ENCODE measurements at places on chromosomes 2 and 18. TPM values are rescaled to one million over a fixed set of nuclear protein-coding genes. Genes with fewer than 3 reads are reported as not detected.

The HAAO gene
- polyA plus RNA-seq, result not detected

The VWC2L gene
- 0.31 TPM for polyA plus RNA-seq

The TGIF1 gene
- 9.7 TPM for polyA plus RNA-seq

The CCL20 gene
- not detected for polyA plus RNA-seq

The GKN2 gene
- polyA plus RNA-seq, result not detected
